ENCODE measurements at places on chromosomes 11 and 22.

- no peak for DNase-seq
These were observed 4.5 kb upstream of the MUC5B start for GRCh38 chr11:1218256-1218787.

DNA sequence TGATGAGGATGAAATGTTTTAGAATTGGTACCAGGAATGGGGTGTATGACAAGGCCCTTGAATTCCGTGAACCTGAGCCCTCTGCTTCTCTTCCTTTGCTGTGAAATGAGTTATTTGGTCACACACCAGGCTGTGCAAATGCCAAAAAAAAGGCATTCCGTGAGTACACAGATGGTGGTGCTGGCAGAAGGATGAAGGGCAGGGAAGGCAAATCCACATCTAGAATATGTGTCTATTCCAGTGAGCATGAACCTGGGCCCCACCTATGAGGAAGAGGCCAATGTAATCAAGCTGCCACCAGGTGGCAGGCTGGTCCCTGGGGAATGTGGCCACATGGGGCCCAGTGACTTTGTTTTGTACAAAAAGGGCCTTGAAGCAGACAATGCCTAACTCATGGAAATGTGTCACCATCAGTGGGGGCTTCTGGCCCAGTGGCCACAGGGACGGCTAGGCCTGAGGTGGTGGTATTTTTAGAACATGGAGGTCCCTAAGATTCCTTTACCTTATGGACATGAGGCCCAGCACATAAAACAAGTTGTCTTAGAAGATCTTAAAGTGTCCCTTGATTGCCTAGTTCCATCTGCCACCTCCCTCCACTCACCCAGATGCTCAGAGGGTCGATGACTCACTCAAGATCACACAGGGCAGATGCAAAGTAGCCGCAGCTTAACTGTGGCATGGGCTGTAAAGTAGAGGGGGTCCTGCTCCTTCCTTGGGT is 3.9 kb upstream of the RNF215 start:
- DNase-seq = peak; percentile 81

GRCh38 chr11:130848361-130849214 is 67.7 kb downstream of the SNX19 start:
- DNase-seq = no peak

GRCh38 chr11:58914821-58915543 is 24.3 kb upstream of the GLYATL1 start:
- no peak for DNase-seq

DNA sequence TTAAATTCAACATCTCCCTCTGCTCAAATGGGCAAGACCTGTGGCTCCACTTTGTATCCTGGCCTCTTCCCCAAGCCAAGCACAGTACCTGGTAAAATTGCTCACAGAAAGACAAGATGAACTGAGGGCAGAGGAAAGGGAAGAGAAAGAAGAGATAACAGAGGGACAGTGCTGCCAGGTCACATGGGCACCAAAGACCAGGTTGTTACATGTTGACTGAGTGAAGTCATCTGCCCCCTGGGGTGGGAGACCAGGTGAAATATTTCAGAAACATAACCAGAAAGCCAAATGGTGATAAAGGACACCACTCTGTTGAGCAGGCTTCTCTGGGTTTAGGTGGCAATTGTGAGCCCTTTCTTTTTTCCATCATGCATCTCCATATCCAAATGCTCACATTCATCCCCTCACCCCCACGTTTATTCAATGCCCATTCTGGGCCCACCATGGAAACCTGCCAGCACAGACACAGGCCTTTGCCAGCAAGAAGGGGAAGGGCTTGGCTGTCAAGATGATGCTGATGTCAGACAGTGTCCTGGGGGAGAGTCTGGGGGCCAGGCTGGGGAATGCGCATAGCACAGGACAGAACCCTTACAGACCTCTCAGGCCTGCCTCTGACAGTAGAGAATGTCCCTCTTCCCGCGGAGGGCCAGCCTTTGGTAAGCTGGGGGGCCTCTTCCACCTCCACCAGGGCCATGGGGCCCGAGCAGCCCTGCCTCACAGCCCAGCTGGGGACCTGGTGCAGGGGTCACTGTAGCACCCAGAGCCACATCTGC is 51.6 kb downstream of the DGCR2 start:
- DNase-seq = no peak

GRCh38 chr22:20905415-20906386 is 11.5 kb upstream of the CRKL start:
- DNase-seq = no peak

DNA sequence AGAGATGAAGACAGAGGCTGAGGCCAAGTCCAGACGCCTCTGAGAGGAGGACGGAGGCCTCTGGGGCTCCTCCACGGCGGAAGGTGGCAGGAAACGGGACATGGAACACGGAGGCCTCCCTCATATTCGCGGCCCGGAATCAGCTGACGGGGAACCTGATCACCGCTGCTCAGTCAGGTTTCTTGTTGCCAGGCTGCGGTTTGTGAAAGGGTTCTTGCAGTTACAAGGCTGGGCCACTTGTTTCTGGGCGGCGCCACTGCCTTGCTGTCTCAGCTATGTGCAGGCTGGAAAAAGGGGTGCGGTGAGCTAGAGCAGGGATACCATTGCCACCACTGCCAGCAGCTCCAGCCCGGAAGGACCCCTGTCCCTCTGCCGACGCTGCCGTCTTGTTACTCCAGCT is 10.0 kb upstream of the MMP1 start:
- no peak for DNase-seq

GRCh38 chr11:58525037-58525614 is 17.2 kb upstream of the OR5B21 start:
- DNase-seq = peak; percentile 47

DNA sequence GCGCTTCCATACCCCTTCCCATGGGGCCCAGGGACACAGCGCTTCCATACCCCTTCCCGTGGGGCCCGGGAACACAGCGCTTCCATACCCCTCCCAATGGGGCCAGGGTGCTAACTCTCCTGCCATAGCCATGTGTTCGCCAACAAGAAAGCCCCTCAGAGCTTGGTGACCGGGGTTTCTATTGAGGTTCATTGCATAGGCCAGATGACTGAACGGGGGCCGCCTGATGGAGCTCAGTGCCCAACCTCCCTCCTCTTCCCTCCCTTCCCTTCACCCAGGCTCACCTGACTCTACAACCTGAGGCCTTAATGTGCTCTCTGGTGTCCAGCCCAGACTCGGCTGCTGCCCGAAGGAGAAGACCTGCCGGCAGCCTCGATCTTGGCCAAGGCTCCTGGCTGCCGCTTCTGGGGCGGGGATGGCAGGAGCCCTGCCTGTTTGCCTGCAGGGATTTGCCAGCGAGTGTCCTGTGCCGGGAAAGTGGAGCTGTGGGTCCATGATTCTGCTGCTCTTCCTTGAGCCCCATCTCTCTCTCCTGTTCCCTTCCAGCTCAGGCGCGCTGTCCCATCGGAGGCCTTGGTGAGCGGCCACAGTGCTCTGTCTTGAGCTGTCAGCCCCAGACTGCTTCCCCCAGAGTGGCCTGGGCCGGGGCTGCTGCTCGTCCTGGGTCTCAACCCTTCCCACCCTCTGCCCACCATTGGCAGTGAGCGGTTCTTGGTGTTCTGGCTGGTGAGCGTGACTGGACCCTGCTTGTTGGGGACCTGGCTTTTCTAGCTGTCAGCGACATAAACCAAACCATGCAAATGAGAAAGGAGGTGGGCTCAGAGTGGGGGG is 267.0 kb downstream of the TBC1D22A start:
- no peak for DNase-seq

- no peak for DNase-seq
These were observed 532.8 kb downstream of the OPCML start for GRCh38 chr11:132999516-132999915.

GRCh38 chr11:64658265-64658664 is 64.7 kb downstream of the NRXN2 start:
- DNase-seq = no peak

DNA sequence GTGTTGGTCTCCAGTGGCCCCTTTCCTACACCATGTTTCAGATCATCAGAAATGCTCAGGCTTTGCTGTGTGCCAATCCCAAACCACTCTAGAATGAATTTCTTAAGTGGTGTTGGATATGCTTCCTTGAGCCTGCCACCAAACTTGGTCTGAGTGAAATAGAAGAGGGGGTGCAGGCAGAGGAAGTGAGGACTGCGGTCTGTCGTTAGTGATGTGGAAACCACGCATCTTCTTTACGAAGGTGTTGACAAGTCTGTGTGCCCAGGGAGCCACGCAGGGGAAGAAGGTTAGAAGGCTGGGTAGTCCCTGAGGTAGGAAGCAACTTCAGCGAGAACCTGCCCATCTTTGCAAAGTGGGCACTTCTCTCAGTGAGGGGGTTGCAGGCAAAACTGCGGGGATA is 187.4 kb upstream of the NAV2 start:
- DNase-seq = no peak

- no peak for DNase-seq
These were observed 275.0 kb upstream of the SESN3 start for GRCh38 chr11:95505927-95506426.

DNA sequence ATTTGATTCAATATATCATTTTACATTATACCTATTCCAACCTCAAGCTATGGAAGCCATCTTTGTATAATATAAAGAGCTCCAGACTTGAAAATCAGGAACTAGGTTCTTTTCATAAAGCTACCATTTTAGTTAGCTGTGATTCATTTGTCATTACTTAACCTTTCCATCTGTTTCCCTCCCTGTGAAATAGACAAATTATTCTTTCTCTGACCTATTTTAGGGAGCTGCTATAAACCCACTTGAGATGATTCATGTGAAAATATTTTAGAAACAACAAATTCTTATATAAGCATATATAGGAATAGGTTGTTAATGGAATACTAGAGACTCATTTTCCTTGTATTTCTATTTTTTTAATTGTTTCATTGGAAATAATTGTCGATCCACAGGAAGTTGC is 1012.1 kb downstream of the OPCML start:
- DNase-seq = no peak

DNA sequence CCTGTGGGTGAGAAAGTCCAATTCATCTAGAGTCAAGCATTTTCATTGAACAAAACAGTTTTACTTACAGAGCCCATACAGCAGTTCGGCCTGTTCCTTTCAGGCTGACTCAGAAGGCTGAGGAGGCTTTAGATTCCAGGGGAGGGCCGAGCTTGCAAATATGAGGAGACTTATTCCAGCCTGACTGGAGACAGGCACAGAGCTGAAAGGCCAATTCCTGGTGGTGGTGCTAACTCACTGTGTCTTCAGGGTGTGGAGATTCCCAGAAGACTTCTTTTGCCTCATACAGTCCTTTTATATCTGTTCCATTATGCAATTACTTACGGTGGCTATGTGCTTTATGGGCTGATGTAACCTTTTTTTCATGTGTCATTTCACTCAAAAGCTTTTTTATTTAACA is at the start of gene OR51E2:
Gene OR51E2 (minus strand): TSS at position 269 of the 400 bp plus-strand sequence. CDS start 15,142 bp downstream, outside the sequence.
- DNase-seq = no peak

DNA sequence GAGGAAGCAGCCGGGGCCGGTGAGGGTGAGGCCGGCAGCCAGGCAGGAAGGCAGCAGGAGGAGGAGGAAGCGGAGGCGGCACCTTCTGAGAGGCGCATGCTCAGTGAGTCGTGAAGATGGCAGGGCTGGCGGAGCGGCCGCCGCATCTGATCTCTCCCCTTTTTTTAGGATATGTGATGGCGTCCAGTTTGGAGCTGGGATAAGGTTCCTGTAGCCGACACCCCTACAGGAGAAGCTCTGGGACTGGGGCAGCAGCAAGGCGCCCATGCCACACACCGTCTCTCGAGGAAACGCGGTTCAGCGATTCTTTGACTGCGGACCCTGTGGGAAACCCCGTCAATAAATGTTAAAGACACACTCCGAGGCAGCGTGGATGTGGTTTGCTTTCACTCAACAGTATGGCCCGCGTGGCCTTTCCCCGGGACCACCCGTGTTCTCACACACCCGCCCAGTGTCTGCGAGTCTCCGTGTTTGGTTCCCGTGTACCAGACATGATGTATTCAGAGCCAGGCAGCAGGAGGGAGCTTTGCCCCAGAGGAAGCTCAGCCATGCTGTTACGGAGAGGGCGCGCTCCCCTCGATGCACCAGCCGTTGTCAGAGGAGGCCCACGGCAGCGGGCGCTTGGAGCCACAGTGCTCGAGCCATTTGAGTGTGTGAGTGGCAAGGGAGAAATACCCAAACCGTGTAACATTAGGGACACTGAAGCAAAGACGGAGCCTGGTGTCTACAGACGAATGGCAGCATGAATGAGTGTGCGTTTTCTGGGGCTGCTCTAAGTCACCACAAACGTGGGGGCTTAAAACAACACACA is 27.7 kb upstream of the PARVB start:
- peak; percentile 75 for DNase-seq

GRCh38 chr11:13236626-13237025 is 41.0 kb upstream of the BMAL1 start:
- no peak for DNase-seq

- no peak for DNase-seq
These were observed 235.7 kb upstream of the CADM1 start for GRCh38 chr11:115739878-115740277.

DNA sequence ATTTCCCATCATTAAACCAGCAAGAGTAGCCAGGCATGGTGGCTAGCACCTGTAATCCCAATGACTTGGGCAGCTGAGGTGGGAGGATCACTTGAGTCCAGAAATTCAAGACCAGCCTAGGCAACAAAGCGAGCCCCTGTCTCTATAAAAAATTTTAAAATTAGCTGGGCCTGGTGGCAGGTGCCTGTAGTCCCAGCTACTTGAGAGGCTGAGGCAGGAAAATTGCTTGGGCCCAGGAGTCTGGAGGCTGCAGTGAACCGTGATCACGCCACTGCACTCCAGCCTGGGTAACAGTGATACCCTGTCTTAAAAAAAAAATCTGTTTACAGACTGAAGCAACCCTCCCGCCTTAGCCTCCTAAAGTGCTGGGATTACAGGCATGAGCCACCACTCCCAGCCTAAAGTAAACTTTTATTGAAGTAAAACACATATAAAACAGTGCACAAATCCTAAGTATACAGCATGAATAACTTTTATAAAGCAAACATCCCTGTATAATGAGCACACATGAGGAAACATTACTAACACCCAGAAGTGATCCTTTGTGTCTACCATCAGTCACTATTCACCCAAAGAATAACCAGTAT is 12.6 kb downstream of the UCP3 start:
- no peak for DNase-seq

GRCh38 chr11:93288767-93289166 is 41.8 kb upstream of the DEUP1 start:
- no peak for DNase-seq

- peak; percentile 3 for DNase-seq
These were observed 2.4 kb upstream of the CECR2 start for GRCh38 chr22:17366830-17367229.

DNA sequence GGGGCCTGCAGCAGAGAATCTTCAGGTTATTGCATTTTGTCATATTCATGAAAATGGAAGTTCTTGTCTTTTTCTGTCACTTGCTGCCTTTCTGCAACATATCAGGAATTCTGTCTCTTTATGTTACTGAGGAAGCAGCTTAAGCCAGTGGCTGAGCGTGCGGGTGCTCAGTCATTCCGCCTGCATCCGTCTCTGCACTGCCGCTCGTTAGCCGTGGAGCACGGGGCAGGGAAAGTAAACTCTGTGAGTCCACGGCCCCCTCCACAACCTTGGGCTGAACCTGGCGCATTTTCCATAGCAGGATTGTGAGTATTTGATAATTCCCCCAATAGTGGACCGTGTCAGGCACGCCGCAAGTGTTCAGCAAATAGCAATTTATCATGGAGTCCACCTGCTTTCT is 1007.7 kb downstream of the BRD1 start:
- no peak for DNase-seq

- peak; percentile 34 for DNase-seq
These were observed 117.2 kb upstream of the IGLL5 start for GRCh38 chr22:22770280-22770871.

GRCh38 chr11:65218446-65218845 is 36.7 kb downstream of the CAPN1 start:
- DNase-seq = no peak

GRCh38 chr22:38455076-38455529 is at the start of gene KCNJ4:
Gene KCNJ4 (minus strand): TSS chr22:38455199. CDS start chr22:38428132, 27,067 bp downstream.
- DNase-seq = no peak

Data from CD4-positive, alpha-beta T cell treated with Interleukin-6 at 100 ng/mL for 8 hours (primary cell).